Activated CD4-positive, alpha-beta T cell treated with anti-CD3 and anti-CD28 coated beads, Interleukin-2, Interleukin-4, amounts not matched to agents 100 ng/mL and 50 ng/mL, durations not matched to agents 16 hours and 8 hours (primary cell): ENCODE measurements at places on chromosomes 5 and 9.

- no peak for DNase-seq
Observed at GRCh38 chr5:117955831-117956230, 1032.5 kb downstream of the DTWD2 start.

GRCh38 chr9:126413391-126414068 is 86.9 kb downstream of the MVB12B start:
- no peak for DNase-seq

GRCh38 chr9:69745716-69746437 is 13.9 kb downstream of the PTAR1 start:
- DNase-seq = no peak

- DNase-seq = peak; percentile 56
Observed at GRCh38 chr9:3478549-3478953, 47.2 kb downstream of the RFX3 start.

- DNase-seq = no peak
Observed at GRCh38 chr5:83156001-83156400, 78.7 kb downstream of the XRCC4 start.

DNA sequence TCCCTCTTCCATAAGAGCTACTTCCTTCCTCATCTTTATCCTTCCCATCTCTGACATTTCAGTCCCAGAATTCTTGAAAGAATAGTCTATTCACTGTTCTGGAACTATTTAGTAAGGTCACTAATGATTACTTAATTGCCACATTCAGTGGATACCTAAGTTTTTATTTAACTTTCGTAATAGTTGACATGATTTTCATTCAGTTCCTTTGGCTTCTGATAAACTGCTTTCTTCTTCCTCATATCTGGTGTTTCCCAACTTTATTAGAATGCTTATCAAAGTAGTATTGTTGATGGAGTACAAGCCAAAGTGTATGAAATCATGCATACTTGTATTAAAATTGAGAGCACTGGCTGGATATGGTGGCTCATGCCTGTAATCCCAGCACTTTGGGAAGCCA is 10.8 kb downstream of the UBE2D2 start:
- DNase-seq = no peak

DNA sequence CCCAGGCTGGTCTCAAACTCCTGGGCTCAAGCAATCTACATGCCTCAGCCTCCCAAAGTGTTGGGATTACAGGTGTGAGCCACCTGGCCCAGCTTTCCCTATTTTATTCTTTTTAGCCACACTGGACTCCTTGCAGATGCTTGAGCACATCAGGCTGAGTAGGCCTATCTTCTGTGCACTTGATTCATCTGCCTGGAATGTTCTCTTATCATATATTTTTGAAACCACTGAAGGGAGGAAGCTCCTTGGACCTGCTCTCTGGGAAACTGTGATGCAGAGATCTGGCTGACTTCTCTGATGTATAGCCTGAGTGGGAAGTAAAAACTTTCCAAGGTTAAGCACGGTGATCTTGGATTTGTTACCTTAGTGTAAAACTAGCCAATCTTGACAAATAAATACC is 6.5 kb upstream of the MAT2B start:
- no peak for DNase-seq

DNA sequence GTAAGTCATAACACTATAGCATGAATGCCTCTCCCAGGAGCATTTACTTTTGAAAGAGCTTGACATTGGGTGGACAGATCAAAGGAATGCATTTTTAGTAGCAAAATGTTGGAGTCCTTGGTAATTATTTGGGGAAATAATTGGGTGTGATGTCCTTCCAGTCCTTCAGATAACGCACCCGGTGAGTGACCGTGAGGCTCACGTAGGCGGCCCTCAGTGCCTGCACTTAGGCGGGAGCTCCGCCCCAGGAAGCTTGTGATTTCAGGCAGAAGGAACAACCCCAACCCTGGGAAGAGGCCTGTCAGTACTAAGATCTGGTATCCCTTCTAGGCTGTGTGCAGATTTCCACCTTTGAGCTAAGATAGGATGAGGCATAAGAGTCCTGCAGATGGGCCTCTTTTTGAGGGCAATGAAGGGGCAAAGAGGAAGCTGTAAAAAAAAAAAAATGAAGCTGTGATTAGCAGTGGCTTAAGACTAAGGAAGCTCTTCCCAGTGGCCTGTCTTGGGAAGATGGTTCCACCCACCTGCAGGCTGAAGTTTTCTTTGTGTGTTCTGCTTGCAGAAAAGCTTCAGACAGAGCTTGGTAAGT is 14.9 kb downstream of the BTNL9 start:
- DNase-seq = no peak

GRCh38 chr9:36576866-36577265 is 4.2 kb downstream of the MELK start:
- no peak for DNase-seq
